ELR (cell line): ENCODE measurements at places on chromosomes 11 and 22.

GRCh38 chr11:91854171-91854570, 370.4 kb upstream of the FAT3 start:
- no peak for DNase-seq

DNA sequence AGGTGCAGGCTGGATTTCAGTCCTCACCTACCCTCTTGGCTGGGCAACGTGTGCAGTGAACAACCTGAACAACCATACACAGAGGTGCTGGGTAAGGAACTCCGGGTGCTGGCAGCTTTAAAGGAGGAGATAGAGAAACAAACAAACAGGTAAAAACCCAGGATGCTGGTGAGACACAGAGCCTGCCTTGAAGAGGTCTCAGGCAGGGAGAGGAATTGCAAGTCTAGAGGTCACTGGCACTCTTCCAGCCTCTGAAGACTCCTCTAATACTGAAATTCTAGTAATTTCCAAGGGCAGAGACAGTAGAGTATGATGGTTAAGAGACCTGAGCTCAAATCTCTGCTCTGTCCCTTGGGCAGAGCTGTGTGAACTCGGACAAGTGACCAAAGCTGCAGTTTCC, 192.5 kb downstream of the CEP164 start:
- peak; percentile 33 for DNase-seq

- DNase-seq, result no peak
These were observed 6.9 kb upstream of the ETS1 start for GRCh38 chr11:128594226-128594625.

- no peak for DNase-seq
These were observed 4.0 kb downstream of the SULT4A1 start for GRCh38 chr22:43858156-43858895.

GRCh38 chr11:72561856-72562255, 112.4 kb downstream of the PDE2A start:
- DNase-seq, result no peak

- no peak for DNase-seq
These were observed 15.7 kb downstream of the TMEM121B start for GRCh38 chr22:17105143-17106129.

DNA sequence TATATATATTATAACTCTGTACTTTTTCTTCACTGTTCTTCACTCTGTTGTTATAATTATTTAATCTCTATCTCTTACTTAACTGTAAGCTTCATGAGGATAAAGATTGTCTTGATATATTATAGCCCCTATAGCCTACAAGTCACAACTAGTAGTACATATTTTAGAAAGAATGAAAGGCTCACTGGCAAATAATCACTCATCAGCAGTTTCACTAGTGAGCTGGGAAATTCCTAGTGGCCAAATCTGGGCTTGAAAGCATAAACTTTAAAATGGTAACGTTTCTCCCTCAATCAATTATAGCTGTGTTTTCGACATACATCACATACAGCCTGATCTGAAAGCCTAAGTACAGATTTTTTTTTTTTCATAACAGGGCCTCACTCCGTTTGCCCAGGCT, 42.5 kb downstream of the CTSC start:
- no peak for DNase-seq

- DNase-seq, result no peak
These were observed 7.5 kb downstream of the IL18 start for GRCh38 chr11:112156153-112156955.

GRCh38 chr11:126317756-126318573, 14.1 kb downstream of the DCPS start:
- peak; percentile 58 for DNase-seq

DNA sequence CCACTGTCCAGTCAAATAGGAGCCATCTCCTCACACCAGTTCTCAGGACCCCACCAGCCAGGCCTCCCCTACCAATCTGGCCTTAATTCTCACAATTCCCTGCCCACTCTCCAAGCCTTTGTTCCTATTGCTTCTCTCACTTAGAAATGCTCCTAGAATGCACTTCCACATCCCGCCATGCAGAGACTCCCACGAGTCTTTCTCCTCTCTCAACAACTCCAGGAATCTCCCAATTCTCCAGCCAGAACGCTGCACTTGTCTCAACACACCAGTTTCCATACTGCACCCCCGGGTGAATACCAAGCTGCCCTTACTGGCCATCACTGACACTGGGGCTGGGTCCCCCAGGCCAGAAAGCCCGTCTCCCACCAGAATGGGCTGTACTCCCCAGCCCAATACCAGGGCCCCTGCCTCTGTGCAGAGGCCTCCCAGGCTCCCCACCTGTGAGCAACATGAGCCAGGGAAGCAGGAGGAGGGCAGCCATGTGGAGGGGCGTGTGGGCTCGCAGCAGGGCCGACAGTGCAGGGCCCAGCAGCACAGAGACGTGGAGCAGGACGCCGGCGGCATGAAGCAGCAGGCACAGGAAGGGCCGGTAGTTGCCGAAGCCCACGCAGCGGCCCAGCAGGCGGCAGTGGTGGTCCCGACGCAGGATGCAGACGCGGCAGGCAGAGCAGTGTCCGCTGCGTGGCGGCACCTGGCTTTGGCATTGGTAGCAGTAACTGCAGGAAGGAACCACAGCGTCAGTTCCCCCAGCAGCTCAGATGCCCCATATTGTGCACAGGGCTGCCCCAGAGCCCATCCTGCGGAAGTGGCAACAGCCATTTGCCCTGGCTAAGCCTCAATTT, 2.4 kb downstream of the ZDHHC24 start:
- DNase-seq, result peak; percentile 55

GRCh38 chr11:69126286-69126685, 29.4 kb upstream of the SMIM38 start:
- no peak for DNase-seq

GRCh38 chr22:36243986-36244385, 4.7 kb upstream of the APOL2 start:
- no peak for DNase-seq

DNA sequence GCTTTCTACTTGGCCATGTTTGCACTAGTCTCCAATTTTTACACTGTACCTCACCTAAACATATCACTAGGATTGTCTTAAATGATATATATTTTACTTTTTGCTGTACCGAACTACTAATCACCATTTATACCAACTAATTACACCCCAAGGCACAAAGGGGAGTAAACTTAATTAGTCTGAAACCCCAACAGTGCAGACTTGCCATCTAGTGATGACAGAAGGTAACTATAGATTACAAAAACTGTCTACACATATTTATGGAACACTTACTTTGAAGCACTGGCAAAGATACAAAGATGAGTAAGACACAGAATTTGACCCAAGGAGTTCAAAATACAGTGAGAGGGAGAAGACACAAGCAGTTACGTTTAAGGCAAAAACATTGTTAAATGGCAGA, 139.7 kb downstream of the CNTN5 start:
- peak; percentile 7 for DNase-seq

GRCh38 chr11:86885311-86885710, 69.9 kb downstream of the FZD4 start:
- DNase-seq, result no peak

DNA sequence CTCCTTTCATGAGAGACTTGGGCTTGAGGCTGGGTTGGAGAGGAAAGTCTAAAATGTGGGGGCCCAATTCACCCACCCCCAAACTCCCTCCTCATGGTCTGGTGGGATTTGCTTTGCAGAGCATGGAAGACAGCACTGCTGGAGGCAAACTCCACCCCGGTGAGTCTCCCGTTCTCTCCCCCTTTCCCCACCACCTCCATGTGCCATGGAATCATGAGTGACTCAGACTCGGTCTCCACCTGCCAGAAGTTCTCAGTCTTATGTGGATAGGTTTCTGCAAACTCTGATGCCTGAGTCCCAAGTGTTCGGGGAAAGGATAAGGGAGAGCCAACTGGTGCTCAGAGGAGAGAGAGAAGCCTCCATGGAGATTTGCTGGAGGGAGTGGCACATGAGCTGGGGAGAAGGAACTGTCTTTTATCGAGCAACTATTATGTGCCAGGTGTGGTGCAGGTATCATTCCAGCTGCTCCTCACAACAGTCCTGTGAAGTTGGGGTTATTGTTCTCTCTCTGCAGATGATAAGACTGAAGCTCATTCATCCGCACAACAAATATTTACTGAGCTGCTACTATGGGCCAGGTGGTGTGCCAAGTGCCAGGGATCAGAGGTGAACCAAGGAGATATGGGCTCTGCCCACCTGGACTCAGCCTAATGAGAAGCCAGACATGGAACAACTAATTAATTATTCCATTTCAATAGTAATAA, 6.6 kb downstream of the PLEKHB1 start:
- DNase-seq, result no peak

DNA sequence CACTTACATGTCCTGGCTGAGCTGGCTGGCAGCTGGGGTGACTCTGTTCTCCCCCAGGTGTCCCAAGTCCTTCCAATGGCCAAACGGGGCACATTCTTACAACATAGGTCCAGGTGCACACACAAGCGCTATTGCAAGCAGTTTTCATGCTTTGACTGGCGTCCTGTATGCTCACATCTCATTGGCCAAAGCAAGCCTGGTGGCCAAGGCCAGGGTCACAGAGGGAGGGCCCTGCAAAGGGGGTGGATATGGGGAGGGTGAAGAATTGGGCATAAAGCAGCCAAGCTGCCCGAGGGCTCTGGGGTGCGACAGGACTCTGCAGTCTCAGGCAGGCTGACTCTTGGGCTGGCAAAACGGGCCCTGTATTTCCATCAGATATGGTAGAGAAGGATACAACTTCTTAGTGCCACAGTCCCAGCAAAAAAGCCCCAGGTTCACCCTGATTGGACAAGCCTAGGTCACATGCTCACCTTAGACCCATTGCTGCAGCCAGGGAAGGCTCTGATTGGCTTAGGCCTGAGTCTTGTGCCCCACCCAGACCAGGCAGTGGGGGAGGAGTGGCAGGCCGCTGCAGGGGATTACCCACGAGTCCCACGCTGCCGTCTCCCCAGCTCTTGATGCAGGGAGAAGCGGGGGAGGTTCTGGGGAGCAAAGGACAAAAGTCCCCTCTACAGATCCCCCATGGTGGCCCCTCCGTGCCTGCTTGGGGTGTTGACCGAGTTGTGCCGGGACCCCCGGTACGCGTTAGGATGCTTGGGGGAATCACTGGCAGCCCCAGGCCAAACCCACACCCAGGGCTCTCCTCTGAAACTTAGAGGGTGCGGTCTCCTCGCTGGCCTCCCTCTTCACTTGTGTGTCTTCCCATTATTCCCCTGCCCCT, 110.8 kb downstream of the ARHGAP8 start:
- no peak for DNase-seq
